ENCODE measurements at places on chromosomes 16 and 17.
A peak's percentile ranks its signal among the peaks of the same experiment; 100 is the strongest.

DNA sequence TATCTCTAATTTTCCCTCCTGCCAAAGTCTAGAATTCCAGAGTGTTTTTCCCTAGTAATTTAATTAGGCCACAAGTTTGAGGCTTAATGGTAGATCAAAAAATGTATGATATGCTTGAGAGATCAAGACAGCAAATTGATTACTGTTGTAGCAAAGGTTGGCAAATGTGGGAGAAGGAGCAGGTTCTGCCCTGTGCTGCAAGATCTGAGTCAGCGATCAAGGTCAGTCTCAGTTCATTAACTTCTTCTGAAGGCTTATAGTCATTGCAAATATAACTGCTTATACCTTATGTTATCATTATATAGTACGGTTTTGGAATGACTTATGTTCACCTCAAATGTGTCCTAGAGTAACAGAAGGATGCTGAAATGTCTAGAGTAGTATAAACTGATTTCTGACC is 231.1 kb upstream of the TBX2 start:
- DNase-seq, result no peak

- no peak for DNase-seq
These were observed 6.8 kb downstream of the CDIP1 start for GRCh38 chr16:4531811-4532210.

- DNase-seq, result no peak
These were observed 9.5 kb upstream of the CMIP start for GRCh38 chr16:81435103-81435502.

- DNase-seq, result no peak
These were observed 6.1 kb upstream of the ANKFY1 start for GRCh38 chr17:4269915-4270314.

GRCh38 chr17:65467156-65467555 is 94.3 kb downstream of the AXIN2 start:
- no peak for DNase-seq

DNA sequence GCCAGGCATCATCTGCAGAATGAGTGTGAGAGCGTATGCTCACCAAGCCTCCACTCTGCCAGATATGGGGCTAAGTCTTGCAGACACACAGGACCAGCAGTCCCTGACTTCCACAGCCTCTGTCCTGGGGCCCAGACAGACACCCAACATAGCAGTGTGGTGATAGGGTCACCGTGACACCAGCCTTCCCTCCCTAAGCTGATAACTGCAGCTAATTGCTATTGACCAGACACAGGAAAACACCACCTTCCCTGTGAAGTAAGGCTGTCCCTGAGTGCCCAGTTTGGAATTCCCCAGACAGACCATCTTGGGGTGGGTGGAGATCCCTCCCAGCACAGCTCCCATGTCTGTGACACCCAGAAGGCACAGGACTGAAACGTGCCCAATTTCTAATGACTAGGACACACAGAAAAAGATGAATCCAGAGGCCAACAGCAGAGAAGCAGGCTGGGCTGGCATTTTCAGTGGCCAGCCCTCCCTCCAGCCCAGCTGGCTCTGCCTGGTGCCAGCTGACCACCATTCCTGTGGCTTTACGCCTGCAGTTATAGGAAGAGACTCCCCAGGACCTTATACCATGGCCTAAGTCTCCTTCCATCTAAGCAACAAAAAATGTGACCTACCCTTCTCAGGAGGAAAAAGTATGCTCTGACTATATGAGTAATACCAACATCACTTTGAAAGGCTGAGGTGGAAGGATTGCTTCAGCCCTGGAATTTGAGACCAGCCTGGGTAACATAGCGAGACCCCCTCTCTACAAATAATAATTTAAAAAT is 30.3 kb downstream of the ATPAF2 start:
- DNase-seq, result no peak

DNA sequence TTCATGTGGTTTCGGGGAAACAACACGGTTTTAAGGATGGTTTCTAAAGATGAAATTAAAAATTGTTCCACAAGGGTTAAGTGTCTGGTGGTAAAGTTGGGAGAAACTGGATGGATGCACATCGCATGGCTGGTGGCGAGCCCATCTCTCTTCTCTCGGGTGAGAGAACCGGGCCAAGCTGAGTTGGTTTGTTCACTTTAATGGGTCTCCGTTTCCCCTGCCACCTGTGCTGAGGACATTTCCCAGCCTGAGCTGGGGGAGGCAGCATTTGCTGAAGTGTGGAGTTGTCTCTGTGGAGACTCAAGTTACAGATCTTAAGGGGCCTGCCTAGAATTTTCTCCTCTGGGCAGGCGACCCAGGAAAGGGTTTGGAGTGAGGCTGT is 7.9 kb downstream of the FUS start:
- DNase-seq, result no peak

DNA sequence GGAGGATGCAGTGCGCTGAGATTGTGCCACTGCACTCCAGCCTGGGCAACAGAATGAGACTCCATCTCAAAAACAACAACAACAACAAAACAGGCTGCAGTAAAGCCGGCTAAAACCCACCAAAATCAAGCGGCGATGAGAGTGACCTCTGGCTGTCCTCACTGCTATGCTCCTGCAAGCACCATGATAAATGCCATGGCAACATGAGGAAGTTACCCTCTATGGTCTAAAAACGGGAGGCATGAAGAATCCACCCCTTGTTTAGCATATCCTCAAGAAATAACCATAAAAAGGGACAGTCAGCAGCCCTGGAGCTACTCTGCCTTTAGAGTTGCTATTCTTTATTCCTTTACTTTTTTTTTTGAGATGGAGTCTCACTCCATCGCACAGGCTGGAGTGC is 8.4 kb upstream of the LGALS3BP start:
- DNase-seq, result peak; percentile 38

DNA sequence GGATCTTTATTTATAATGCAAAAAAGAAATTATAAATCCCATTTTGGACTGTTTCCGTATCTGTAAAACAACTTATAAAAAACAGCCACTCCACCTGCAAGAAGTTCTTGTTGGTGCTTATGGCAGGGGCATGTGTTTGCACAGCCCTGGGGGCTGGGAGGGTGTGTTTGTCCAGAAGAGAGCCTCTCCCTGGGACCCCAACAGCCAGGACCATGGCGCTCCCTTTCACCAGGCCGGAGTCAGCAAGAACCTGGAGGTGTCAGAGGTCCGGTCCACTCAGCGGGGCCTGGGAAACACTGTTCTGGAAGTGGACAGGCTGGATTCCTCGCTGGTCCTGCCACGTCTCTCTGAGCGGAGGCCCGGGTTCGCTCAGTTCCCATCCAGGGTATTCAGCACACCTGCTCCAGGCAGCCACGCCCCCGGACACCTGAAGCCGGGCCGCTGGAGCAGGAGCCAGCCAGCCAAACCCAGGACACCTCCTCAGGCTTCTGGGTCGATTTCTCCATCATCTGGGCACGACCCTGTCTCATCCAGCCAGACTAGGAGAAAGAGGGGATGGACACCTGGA is 18.9 kb upstream of the GINS2 start:
- no peak for DNase-seq

GRCh38 chr17:9536061-9536460 is 39.6 kb downstream of the STX8 start:
- no peak for DNase-seq

DNA sequence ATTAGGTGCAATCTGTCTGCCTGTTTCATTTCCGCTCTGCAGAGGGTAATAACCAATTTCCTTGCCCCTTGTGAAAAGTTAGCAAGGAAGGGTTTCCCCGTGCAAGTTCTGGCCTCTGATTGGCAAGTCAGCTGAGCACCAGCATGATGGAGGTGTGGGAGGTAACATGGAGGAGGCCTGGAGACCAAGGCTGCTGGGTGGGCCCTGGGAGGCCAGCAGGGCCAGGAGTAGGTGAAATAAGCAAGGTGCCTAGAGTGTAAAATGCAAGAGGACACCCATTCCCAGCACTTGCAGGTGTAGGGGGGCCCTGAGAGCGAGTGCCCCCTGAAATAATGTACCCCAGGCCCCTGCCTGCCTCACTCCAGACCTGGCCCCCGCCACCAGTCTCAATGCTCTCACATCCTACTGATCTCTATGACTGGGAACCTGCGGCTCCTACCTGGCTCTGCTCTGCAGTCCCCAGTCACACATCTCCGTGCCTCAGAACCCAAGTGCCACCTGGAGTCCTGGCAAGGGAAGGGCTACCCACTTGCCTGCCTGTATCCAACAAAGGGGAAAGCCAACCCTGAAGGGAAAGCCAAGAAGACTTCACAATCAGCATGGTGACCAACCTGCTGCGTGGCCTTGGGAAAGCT is 116.2 kb downstream of the C16orf78 start:
- no peak for DNase-seq

GRCh38 chr17:5619088-5619740 is 34.9 kb upstream of the NLRP1 start:
- no peak for DNase-seq
